ENCODE measurements at places on chromosomes 2 and 18.

- no peak for DNase-seq
Measured at GRCh38 chr2:234437642-234438304, 59.1 kb downstream of the ARL4C start.

GRCh38 chr18:45829855-45830254, 4.4 kb downstream of the SIGLEC15 start:
- DNase-seq, result no peak

DNA sequence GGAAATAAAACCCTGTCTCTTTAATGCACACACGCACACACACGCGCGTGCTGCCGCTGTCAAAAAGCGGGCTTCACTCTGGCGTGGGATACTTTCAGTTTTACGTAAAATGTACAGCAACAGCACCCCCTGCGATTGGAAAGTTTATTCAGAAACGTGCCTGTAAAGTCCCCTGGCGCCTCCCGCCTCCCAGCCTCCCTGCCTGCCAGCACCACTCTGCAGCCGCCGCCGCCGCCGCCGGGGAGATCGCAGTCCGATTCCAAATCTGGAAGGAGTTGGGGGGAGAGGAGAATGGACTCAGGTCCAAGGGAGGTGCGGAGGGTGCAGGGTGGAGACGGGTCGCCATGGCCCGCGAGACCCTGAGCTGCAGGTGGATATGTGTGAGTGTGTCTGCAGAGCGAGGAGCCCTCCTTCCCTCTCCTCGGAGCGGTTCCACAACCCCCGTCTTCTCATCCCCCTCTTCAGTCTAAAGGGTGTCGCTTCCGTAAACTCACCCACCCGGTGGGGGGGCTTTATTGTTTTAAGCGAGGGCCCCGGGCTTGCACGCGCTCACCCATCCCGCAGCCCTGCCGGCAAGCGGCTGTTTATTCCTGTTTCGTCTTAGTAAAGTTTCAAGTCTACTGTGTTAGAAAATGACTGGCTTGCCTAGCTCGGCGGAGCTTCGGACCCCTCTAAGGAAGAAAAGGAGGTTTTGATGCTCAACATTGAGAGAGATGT, 1.8 kb upstream of the BCL11A start:
- peak; percentile 77 for DNase-seq

DNA sequence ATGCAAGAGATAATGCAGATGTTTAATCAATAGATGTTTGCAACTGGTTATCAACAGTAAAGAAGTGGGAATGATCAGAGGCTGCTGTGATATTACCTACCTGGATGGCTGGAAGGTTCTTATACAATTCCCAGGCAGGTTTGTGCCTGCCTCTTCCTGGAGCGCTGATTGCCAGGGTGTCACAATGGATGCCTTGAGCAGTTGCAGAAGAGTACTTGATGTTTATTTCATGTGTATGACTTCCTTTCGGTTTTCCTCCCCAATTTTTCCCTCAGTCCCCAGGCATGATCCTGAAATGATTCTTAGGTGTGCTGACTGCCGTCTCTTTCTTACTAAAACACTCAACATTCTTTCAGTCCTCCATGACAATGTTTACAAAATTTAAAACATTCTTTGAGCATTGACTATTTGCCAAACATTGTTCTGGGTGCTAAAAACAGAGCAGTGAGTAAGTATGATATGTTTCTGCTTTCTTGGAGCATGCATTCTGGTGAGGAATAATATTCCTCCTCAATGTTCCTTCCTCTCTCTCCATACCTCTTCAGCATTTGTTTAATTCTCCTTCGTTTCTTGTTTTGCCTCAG, 416.6 kb upstream of the TRIB2 start:
- no peak for DNase-seq

DNA sequence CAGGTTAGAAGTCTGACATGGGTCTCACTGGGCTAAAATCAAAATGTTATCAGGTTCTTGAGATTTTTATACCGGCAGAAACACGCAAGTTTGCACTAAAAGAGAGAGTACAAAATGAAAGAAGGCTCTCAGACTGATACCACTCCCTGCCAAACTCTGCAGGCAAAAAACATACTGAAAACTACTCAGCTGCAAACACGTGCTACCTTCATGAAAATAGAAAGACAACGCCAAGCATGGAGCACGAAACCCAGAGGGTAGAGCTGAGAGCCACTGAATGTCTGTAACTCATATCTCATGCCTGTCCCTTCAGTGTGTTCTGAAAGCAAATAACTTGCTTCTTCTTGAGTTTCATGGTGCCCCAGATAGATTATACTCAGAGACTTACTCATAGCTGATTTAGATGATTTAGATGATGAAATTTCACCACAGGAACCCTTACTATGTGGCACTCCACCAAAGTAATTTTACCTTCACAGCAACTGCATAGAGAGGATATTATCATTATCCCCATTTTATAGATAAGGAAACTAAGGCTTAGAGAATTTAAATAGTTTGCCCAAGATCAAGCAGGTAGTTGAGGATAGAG, 313.0 kb upstream of the SLC39A10 start:
- DNase-seq, result no peak

DNA sequence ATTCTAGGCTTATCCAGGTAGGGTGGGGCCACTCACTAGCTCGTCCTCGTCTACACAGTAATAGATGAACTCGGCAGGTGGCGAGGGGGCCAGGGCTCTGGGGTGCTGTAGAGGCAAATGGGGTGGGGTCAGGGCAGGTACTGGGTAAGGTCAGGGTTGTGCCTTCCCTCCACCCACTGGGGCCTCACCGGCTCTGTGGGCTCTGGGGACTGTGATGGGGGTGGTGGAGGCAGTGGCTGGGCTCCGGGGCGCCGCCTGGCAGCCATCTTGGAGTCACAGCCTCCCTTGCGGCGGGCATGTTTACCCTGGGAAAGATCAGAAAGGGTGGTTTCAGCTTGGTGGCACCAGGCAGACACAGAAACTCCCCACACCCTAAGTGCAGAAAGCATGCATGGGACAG, 6.4 kb downstream of the MBD1 start:
- DNase-seq, result no peak

GRCh38 chr18:78790511-78790910, 189.1 kb upstream of the SALL3 start:
- no peak for DNase-seq

DNA sequence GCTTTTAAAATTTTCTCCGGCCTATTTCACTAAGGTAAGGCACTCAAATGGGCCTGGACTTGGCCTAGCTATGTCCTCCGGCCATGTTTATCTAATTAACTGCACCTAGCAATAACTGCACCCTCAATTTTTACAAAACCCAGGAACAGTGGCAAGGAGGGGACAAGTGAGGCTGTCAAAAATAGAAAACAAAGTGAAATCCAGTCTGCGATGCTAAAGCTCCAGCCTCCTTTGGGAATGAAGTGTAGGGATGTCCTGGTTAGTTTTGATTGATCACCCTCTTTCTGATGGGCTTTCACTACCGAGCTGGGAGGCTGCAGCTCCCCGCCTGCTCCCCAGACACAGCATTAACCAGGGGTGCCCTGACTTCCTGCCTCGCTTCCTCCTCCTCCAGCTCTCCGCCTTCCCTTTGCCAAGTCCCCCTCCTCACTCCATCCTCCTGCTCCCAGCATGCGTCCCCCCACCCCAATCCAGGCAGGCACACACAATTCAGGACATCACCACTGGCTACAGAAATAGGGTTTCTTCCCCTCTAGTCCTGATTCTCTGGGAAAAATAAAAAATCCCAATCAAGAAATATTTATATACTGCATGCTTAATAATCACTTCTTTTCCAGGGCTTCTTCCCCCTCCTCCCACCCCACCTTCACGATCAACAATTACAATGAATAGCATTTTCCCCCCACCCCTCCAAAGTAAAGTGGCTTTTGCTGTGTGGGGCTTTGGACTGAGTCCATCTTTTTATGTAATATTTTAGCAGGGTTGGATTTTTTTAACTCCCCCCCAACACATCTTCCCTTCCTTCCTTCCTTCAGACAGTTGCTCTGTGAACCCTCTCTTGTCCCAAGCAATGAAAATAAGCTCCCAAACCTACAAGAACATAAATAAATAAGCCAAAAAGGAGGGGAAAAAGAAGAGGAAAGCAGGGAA, 3.3 kb upstream of the POU3F3 start:
- no peak for DNase-seq

DNA sequence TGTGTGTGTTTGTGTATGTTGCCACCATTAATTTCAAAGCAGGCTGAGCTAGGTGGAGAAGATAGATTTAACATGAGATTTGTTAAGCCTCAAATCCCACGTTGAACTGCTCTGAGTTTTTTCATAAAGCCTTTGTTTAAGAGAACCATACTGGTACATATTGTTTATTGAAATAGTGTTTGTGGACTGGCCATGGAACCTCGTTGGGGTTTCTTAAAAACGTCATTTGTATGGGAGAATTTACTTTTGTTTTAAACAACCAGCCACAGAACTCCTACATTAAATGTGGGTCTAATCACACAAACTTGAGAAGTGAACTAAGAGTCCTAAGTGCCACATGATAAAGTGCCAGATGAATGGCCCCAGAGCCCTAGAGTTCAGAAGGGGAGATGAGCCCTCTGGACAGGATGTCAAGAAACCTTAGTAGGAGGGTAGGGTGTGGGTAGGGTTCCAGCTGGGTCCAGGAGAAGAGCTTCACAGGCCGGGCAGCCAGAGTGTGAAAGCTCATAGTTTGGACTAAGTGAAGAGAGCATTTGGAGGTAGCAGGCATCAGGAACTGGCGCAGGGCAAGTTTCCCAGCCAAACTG, 120.6 kb upstream of the EML6 start:
- no peak for DNase-seq

All from activated CD8-positive, alpha-beta T cell treated with anti-CD3 and anti-CD28 coated beads for 36 hours (primary cell).